Motor neuron (in vitro differentiated cells): ENCODE measurements at places on chromosomes 11 and 22. TPM values are rescaled to one million over a fixed set of nuclear protein-coding genes. Genes with fewer than 3 reads are reported as not detected.

Gene TMEM86A
- total RNA-seq = 1.5 TPM in 2 replicates

Gene C11orf52
- 0.27 and 0.69 TPM in 2 replicates for total RNA-seq

Gene GAL
- total RNA-seq = 0.44 and 0.71 TPM in 2 replicates

Gene GTSE1
- 24.0 and 24.9 TPM in 2 replicates for total RNA-seq

GRCh38 chr11:65224930-65225278, 36.9 kb upstream of the POLA2 start:
- ATAC-seq = peak; percentile 53

- ATAC-seq = no peak
Measured at GRCh38 chr11:10122326-10123197, 171.5 kb downstream of the SBF2 start.

DNA sequence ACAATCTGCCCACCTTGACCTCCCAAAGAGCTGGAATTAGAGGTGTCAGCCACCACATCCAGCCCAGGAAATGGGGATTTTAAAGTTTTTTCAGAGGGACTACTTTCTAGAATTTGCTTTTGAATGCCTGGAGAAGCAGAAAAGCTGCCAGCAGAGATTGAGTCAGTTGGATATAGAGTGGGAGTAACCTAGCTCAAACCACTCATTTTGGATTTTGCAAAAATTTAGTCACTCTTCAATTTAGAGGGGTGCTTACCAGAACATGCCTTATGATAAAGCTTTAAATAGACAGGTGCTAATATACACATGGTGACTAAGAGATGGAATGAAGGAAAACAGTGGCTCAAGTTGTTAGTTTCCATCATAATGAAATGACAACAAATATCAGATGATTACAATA, 26.5 kb upstream of the PSMA1 start:
- ATAC-seq = no peak

- ATAC-seq = peak; percentile 97
Measured at GRCh38 chr22:47328550-47329243, 566.2 kb downstream of the TBC1D22A start.

GRCh38 chr11:23473782-23474181, 613.5 kb upstream of the CCDC179 start:
- no peak for ATAC-seq

- no peak for ATAC-seq
Measured at GRCh38 chr11:95991101-95991500, 67.2 kb upstream of the MTMR2 start.

DNA sequence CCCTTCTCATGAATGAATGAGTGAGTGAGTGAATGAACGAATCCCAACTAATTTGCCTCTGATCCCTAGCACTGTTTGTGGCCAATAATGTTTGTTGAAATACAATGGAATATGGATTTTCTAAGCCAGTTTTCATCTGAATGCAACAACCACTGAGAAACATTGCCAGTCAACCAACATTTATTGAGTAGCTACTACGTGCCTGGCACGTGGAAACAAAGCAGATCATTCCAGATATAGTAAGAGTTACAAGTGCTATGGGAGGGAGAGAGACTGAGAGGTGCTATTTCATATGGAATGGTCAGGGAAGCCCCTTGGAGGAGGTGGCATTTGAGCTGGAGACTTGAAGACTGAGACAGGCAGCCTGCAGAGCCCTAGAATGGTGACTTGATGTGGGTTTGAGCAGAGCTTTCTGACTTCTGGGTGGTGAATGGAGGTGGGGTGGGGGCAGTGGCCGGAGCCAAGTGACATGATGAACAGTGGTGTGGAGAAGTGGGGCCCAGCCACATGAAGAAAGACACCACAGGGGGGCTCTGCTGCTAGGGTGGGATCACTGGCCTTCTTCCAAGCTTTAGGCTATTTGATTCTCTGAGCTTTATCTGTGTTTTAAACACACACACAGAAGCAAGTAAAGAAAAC, 35.1 kb upstream of the SMTN start:
- peak; percentile 50 for ATAC-seq

DNA sequence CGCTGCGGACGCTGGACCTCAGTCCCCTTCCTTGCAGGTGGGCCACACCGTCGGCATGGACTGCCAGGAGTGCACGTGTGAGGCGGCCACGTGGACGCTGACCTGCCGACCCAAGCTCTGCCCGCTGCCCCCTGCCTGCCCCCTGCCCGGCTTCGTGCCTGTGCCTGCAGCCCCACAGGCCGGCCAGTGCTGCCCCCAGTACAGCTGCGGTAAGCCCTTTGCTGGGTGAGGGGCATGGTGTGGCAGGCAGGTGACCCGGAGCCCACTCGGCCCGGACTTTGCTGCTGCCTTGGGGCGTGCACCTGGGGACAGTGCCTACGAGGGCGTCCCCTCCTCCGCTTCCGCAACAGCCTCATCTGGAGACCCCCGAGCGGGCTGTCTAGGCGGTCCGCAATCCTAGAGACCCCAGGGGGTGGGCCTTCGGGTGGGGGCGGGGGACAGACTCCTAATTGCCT, 25.4 kb upstream of the MUC5B start:
- ATAC-seq = no peak
